ENCODE measurements at places on chromosomes 13 and 19. TPM values are rescaled to one million over a fixed set of nuclear protein-coding genes. Genes with fewer than 3 reads are reported as not detected.

C13orf42 gene
- not detected for total RNA-seq

PRODH2 gene
- not detected for total RNA-seq

FGF22 gene
- total RNA-seq: 0.30 TPM

ZNF610 gene
- total RNA-seq: 1.8 TPM

NCAN gene
- not detected for total RNA-seq

LYPD5 gene
- 0.89 TPM for total RNA-seq

IPO5 gene
- 153 TPM for total RNA-seq
